Cerebellar cortex (tissue), 1 donor: ENCODE measurements at places on chromosomes 5 and 9.

DNA sequence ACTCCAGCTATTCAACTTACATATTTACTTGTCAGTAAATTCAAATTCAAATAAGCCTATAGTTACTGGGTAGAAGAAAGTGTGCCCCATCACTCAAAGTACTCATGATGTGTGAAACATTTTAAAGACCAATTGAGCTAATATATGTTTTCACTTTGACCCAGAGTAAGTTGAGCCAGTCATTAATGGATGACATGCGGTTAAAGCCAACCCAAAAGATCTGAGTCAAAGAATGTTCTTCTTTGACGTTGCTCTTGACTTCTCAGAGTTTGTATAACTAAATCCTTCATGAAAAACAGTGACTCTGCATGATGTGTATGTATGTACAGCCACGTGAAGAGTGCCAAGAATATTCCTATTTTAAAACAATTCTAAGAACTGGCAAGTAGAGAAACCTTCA lies 237.4 kb downstream of the NR2F1-AS1 start:
- DNase-seq, result no peak

DNA sequence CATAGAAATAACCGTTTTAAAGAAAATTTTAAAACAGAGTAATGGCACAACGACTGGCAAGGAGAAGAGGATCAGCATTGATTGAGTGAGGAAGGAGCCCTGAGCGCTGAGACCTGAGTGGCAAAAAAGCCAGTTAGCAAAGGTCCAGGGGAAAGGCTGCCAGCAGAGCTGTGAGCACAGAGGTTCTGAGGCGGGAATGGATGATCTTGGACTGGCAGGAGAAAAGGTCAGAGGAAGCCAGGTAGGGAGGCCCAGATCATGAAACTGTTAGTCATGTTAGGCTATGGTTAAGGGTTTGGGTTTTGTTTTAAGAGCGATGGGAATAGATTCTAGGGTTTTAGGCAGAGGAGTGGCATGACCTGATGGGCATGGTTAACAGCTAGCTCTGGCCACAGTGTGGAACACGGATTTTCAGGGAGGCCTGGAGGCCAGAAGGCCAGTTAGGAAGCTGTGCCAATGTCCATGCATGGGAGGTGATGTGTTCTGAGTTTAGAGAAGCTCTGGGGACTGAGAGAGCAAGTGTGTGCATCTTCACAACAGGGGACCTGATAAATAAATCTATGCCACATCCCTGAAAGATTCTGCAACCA lies 57.7 kb upstream of the GALNT10 start:
- DNase-seq, result no peak

DNA sequence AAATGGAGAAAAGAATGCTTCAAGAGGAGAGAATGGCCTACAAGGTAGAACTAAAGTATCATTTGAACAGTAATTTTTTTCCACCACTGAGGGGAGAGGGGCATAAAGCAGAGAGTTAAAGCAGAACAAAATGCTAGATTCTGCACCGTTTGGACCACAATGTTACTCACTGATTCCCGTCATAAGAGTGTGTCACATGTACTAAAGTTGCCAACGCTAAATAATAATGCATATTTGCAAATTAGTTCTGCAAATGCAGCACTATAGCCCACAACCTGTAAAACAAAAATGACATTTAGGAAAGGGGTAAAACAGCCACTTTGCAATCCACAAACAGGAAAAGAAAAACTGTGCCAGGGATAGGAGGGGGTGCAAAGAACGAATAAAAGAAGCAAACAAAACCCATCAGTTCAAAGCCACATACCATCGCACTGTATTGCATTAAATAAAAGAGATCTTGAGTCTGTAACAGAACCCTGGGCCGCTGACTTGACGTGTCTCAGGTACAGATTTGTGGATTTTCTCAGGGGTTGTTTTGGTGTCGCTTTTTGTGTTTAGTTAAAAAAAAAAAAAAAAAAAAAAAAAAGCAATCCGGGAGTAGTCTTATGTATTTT lies 7.7 kb upstream of the NFIB start:
- DNase-seq, result peak; percentile 44

- no peak for DNase-seq
Measured at GRCh38 chr5:157454273-157454672, 5.7 kb upstream of the NIPAL4 start.

GRCh38 chr9:68914751-68915150 lies 99.2 kb downstream of the PRKACG start:
- DNase-seq, result no peak

DNA sequence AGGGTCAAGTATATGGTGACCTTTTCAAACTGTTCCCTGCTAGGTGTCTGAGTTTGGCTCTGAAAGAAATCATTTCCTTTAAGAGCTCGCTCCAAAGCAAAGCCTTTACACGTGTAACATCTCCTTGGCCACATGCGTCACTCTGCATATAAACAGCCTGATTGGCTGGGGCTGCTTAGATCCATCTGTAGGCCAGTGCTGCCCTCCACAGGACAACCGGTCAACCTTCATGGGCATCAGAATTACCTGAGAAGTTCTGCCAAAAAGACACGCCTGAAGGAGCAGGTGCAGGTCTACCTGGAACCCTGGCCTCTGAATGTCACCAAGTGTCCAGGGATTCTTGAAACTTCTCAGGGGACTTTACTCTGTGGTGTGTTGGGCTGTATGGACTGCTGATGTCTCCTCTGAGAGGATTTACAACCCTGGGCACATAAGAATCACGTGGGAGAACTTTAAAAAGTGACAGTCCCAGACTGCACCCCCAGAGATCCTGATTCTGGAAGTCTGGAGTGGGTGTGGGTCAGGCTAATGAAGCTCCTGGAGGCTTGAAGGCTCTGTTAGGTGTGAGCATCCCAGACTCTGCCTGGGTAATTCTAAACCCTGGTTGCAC lies 497.6 kb downstream of the GADD45G start:
- DNase-seq, result peak; percentile 95

DNA sequence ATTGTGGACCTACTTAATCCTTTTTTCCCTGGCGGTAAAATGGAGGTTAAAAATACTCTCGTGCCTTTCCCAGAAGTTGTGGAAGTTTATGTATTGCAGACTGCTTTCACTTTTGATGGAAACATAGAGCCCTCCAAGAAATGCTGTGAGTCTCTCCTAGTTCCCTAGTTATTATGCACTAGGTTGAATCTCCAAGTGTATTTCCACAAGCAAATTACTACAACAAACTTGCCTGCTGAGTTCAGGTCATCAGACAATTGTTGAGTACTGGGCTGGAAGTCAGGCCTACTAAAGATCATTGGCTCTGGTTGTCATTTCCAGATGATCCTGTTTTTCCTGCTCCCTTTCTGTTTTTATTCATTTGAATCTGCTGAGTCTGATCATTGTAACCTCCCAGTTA lies 104.1 kb downstream of the CD180 start:
- DNase-seq, result no peak

DNA sequence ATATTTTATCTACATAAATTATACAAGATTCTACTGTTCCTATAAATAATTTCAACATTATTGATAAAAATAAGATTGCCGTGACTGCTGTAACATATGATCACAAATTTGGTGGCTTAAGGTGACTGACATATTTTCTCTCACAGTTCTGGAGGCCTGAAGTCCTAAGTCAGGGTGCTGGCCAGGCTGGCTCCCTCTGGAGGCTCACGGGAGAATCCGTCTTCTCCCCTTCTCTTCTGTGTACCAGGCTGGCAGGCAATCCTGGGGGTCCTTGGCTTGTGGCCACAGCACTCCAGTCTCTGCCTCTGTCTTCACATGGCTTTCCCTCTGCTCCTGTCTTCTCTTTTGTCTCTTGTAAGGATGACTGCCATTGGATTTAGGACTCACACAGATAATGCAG lies 31.7 kb upstream of the IRX2 start:
- no peak for DNase-seq

DNA sequence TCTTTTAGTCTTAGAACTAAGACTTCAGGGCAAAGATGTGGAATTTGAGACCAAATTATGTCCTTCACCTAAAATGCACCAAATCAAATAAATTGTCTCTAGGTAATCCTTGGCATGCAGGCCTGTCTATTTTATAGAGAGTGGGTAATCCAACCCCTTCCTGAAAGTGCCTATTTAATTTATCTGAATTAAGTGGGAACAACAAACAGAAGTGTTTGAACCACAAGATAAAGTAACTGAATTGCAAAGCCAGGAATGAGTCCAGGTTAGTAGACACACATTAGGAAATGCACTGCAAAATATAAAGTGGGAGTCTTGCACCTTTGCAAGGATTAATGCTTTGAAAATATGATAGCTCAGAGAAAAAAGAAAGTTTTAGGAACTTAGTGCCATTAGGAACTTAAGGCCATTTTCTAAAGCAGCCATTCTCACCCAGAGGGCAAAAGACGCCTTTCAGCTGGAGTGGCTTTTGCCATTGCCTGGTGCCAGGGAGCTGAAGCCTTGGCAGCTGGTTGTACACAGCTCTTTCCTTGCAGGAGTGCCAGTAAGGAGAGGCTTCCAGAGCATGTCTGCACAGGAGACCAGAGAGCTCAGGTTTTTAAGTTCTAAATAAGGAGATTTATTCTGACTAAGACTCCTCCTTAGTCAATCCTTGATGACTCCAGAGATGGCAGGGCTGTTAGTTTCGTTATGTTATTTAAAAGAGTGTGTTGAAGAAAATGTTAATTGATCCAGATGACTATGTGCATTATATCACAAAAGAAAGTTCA lies 151.7 kb upstream of the ELL2 start:
- DNase-seq, result peak; percentile 6

DNA sequence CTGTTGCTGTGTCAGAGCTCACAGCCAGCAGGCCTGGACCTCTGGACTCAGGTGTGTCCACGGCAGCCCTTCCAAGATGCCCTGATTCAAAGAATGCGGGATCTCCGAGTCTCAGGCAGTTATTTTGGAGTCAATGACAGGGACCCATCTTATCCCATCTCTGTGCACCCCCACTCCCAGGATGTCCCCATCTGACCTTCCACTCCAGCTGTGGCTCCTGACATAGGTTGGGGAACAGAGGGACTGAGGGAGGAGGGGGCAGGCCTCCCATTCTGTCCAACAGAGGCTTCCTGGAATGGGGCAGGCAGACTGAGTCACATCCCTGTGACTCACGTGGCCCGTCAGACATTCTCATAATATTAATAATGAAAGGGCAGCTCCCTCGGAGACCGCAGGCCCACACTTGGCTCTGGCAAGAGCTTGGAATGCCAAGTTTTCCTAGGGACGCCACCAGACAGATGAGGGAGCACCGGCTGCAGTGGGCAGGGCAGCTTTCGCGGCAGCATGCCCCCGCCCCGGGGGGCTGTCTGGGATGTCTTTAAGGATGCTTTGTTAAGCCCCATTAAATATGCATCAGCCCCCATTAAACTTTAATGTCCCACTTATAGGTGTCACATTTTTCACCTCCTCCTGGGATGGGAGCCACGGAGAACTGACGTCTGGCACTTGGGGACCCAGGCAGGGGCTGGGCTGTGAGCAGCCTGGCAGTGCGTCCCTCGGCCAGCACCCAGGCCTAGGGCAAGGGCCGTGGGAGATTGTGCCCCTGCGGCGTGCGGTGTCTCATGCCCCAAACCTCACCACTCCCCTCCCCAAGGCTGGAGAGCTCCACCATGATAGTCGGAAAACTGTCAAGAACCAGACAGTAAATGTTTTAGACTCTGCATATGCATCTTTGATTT lies 23.6 kb upstream of the FIBCD1 start:
- DNase-seq, result no peak

GRCh38 chr9:82957529-82958379 lies 105.2 kb downstream of the RASEF start:
- peak; percentile 22 for DNase-seq

- no peak for DNase-seq
Measured at GRCh38 chr5:78979909-78980308, 5.2 kb downstream of the ARSB start.

- DNase-seq, result no peak
Measured at GRCh38 chr9:88673886-88674285, 138.9 kb downstream of the NXNL2 start.

GRCh38 chr5:139418793-139419192 lies 14.9 kb upstream of the SPATA24 start:
- no peak for DNase-seq

DNA sequence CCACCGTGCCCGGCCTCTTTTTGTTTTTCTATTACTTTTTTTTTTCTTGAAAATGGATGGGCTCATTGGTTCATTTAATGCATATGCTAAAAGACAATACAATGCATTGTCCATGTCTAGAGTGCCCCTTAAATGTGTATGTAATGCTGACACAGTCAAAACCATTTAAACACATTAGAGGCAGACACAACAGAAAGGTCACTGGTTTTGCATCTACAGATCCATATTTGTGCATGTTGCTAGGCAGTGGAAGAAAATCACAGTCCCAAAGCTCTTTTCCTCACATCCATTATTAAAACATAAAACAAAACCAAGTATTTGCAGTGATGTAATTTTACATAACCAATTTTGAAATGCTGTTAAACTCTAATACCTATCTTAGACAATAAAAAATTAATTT lies 389.0 kb downstream of the TAF11L14 start:
- no peak for DNase-seq

DNA sequence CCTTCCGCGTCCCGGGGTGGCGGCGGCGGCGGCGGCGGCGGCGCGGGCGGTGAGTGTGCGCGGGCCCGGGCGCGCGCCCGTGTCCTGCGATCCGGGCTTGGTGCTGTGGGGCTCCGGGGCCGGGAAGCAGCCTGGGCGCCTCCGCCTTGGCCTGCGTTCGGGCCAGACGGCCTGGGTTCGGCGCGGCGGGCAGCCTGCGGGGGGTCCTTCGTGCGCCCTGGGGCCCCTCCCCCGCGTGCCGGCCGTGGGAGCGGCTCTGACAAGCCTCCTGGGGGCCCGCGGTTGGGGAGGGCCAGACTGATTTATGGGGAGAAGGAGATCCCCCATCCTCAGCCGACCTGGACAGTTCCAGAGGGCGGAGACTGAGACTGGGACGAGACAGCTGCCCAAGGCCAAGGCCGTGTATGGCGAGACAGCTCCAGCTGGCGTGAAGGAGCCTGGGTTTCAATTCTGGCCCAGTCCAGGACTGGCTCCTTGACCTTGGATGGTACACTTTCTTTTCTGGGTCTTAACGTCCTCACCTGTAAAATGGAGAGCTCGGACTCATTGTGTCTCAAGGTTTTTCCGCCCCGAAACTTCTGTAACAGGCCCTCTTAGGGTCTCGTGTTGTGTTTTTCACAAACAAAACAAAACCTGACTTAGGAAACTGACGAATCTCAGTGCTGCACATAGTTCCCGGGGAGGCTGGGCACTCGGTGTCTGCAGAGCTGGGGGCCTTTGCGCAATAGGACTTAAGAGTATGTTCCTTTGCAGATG lies 603 bp downstream of the TMEM268 start:
- peak; percentile 63 for DNase-seq

GRCh38 chr9:128382261-128382660 lies 11.1 kb downstream of the URM1 start:
- DNase-seq, result no peak
